ENCODE measurements at places on chromosomes 3 and 15.

- DNase-seq: no peak
Measured at GRCh38 chr3:32498252-32498651, 4.4 kb downstream of the CMTM6 start.

- no peak for DNase-seq
Measured at GRCh38 chr15:54559405-54560069, 581.3 kb downstream of the UNC13C start.

- DNase-seq: no peak
Measured at GRCh38 chr3:161231861-161232260, 10.8 kb downstream of the NMD3 start.

DNA sequence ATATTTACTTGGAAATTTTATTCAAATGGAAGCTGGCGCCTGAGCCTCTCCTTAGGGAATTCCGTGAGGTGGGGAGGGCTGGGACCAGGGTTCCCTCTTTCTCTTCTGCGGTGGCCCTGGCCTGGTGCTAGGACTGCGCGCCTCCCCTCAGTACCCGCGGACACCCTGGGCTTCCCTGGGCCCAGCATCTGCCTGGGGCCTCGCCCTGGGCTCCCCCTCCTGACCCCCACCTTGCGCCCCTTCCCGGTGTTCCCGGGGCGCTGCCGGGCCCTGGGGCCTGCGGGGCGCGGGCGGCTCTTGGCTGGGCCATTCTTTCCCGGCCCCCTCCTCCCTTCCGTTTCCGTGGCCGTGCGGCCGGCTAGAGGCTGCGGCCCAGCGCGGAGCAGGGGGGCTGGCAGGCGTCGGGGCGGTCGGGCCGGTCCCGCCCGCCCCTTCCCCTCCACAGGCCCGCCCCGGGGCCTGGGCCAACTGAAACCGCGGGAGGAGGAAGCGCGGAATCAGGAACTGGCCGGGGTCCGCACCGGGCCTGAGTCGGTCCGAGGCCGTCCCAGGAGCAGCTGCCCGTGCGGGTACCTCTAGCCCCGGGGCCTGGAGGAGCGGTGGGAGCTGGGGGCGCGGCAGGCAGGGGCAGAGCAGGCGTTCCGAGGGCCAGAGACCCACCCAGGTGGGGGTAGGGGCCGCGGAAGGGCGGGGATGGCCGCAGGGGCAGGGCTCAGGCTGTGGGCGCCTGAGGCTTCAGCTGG lies at the start of gene FES:
Gene FES, plus strand, starts transcription at position 529 of the 743 bp plus-strand sequence. CDS start 542 bp downstream, outside the sequence.
- DNase-seq: no peak

DNA sequence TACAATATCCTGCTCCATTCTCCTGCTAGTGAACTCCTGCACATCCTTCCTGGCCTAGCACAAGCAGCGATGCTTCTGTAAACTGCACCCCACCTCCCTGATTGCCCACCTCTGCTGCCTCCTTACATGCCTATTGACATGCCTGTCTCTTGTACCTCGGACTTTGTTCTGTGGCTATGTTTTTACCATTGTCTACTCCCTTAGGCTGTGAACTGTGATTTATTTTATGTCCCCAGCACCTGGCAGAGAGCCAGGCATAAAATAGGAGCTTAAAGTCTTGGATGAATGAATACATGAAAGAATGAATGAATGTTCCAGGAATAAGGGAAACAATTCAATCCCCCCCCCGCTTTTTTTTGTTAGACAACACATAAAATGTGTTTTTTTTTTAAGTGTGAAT lies 210.0 kb downstream of the MYRIP start:
- DNase-seq: no peak

GRCh38 chr15:42929306-42929848 lies 8.8 kb upstream of the TTBK2 start:
- DNase-seq: no peak

- DNase-seq: no peak
Measured at GRCh38 chr15:49624056-49624455, 3.2 kb downstream of the DTWD1 start.

GRCh38 chr3:94928921-94929320 lies 866.1 kb downstream of the NSUN3 start:
- DNase-seq: peak; percentile 69

DNA sequence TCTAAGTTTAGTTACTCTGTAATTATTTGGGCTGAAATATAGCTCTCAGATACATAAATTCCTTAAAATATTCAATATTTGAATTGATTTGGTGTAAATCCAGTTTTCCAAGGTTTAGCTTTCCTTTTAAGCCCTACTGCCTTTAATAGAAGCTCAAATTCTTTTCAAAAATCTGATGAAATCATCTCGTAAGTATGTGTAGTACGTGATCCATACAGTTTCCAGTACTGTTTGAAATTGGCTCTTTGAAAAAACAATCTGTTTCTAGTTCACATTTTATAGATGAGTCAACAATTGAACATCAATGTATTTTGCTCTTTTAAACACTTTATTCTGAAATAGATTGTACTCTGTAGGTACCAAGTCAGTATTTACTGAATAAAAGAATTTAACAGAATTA lies 84.2 kb downstream of the LRRC49 start:
- DNase-seq: no peak

- DNase-seq: no peak
Measured at GRCh38 chr3:184503647-184504046, 57.9 kb upstream of the EPHB3 start.

GRCh38 chr3:126461450-126462070 lies 14.1 kb downstream of the ZXDC start:
- no peak for DNase-seq

GRCh38 chr3:13417166-13417947 lies 2.8 kb downstream of the NUP210 start:
- no peak for DNase-seq

DNA sequence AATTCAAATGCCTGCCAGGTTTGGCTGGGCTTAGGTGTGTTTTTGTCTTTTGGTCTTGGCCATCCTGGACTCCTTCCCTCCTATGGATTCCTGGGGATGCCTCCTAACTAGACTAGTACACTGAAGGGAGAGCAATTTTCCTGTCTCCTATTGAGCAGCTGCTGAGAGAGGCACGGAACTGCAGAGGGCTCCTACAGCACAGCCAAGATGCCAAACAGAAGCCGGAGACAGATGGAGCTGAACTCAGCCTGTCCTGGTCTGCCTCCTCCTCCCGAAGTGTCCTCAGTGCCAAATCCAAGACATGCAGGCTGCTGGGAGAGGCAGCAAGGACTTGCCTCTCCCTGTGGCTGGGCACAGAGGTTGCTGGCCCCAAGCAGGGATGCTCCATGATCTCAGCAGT lies 256.6 kb upstream of the PROK2 start:
- no peak for DNase-seq

GRCh38 chr3:117998071-117998470 lies 1036.6 kb downstream of the IGSF11 start:
- DNase-seq: no peak

GRCh38 chr3:177624528-177625495 lies 427.5 kb upstream of the TBL1XR1 start:
- no peak for DNase-seq

GRCh38 chr3:123870033-123870432 lies 14.1 kb downstream of the MYLK start:
- peak; percentile 52 for DNase-seq

GRCh38 chr15:32743411-32744140 lies 25.8 kb downstream of the GREM1 start:
- no peak for DNase-seq

- no peak for DNase-seq
Measured at GRCh38 chr3:174198199-174198598, 660.9 kb upstream of the NAALADL2 start.

DNA sequence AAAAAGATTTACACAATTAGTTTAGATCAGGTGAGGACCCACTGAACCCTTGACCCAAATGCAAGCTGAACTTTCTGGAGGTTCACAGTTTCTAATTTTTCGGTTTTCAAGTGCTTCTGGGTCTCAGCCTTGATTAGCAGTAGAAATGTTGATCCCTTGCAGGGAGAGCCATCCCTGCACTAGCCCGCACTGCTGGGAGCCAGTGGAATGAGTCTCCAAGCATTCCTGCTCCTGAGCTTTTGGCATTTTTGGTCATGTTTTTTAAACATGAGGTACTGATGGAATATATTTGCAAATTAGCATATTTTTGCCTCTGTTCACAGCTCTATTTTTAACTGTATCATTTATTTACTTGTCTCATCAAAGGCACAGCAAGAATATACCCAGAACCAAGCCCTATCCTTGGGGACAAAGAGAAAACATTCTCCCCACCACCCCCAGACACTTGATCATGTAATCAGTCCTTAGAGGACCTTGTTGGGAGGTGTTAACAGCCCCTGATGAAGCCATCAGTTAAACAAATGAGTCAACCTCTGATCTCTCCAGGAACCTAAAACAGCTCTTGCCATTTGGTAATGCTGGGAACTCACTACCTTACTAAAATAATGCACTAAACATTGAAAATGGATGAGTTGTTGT lies 119.0 kb upstream of the CTDSPL start:
- no peak for DNase-seq

DNA sequence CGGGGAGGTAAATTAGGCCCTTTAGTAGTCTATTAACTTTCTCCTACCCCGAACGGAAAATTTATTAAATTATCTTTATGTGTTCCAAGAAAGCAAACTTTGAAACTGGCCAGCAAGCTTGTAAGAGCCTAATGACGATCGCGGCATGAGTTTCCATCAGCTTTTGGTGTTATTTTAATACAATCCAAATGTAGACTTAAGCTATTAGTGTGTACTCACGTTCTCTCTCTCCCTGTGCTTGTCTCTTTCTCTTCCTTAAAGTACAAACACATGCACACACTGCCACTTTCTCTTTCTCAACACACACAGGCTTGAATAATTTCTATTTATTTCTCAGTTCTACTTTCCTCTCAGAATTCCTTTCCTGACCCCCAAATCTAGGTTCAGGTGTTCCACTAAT lies 108.8 kb upstream of the MME start:
- no peak for DNase-seq

GRCh38 chr15:85760531-85761371 lies 34.0 kb downstream of the KLHL25 start:
- DNase-seq: no peak

GRCh38 chr15:99120050-99120777 lies 15.3 kb downstream of the SYNM start:
- DNase-seq: no peak

GRCh38 chr3:138587374-138587773 lies 6.7 kb downstream of the CEP70 start:
- DNase-seq: no peak

GRCh38 chr3:117454254-117454653 lies 744.7 kb downstream of the TUSC7 start:
- no peak for DNase-seq

GRCh38 chr3:48727511-48727910 lies 10.5 kb upstream of the IP6K2 start:
- no peak for DNase-seq

- no peak for DNase-seq
Measured at GRCh38 chr3:194808640-194809097, 123.0 kb downstream of the FAM43A start.

- DNase-seq: no peak
Measured at GRCh38 chr3:155031186-155031585, 48.9 kb upstream of the MME start.

GRCh38 chr15:72375501-72375845 lies 341 bp downstream of the HEXA start:
- DNase-seq: no peak

GRCh38 chr3:23100106-23100505 lies 103.0 kb upstream of the UBE2E2 start:
- DNase-seq: no peak

DNA sequence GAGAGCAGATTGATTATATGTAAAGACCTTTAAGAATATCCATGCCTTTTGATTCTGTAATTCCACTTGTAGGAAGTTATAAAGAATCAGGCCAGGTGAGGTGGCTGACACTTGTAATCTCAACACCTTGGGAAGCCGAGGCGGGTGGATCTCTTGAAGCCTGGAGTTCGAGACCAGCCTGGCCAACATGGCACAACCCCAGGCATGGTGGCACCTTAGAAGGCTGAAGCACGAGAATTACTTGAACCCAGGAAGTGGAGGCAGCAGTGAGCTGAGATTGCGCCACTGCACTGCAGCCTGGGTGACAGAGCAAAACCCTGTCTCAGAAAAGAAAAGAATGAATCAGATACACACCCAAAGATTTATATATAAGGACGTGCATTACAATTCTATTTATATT lies 33.9 kb downstream of the HRH1 start:
- no peak for DNase-seq

GRCh38 chr3:134327594-134327975 lies 46.7 kb downstream of the AMOTL2 start:
- DNase-seq: no peak
